CD4-positive, alpha-beta T cell treated with Interleukin-4 for 4 hours (primary cell): ENCODE measurements at places on chromosomes 11 and 22.

- peak; percentile 8 for DNase-seq
Observed at GRCh38 chr11:75777461-75778110, 9.0 kb downstream of the DGAT2 start.

- no peak for DNase-seq
Observed at GRCh38 chr11:111585371-111585770, 16.9 kb upstream of the SIK2 start.

DNA sequence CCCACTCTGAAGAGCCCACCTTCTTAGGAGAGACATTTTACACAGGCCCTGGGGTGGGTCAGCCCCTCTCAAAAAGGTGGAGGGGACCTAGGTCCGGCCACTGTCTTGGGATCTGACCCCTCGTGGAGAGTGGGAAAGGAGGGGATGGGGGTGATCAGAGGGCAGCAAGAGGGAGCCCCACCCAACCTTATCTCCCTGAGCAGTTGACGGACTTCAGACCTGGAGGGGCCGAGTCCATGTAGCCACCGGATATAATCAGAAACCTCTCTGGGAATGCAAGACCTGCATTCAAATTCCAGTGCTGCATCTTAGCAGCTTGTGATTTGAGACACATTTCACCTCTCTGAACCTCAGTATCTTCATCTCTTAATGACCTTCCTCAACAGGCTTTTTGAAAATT is 44.0 kb downstream of the TP53I11 start:
- DNase-seq = no peak

GRCh38 chr11:124934862-124935547 is 842 bp downstream of the HEPACAM start:
- DNase-seq = no peak
